ENCODE measurements at places on chromosomes 16 and 17.
A peak's percentile ranks its signal among the peaks of the same experiment; 100 is the strongest.

GRCh38 chr16:89164847-89165680 lies 6.5 kb upstream of the CDH15 start:
- DNase-seq = no peak

DNA sequence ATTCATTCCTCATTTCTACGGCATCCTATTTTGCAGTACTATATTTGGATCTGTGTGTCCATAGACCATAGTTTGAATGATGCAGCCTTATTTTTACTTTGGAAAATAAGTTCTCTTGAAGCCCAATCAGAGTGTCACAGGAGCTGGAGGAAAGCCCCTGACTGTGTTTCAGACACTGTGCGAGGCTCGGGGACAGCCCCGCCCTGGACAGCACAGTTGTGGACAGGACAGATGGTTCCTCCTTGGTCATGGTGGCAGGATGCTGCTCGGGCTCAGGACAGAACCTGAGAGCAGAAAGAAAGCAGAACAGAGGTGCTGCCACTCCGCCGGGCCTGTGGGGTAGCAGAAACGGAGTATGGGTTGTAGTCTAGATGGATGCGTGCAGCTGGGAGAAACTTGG lies 22.9 kb downstream of the BANP start:
- DNase-seq = no peak

- no peak for DNase-seq
Measured at GRCh38 chr17:28324781-28325180, 5.8 kb downstream of the TMEM97 start.

GRCh38 chr17:54339731-54340130 lies 517.0 kb downstream of the KIF2B start:
- no peak for DNase-seq

DNA sequence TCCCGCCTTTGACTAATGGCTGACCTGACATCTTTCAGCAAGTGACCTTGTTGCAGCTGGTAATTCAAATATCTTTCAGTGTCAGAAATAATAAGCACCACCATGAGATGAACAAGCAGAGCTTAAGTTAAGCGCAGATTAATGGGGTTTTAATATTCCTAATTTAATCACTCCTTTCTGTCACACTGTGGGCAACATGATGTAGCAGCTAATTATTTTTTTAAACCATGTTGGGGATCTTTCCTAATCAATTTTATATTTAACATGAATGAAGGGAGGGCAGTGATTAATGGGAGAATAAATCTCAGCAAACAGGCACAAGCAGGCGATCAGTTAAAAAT lies 353.6 kb upstream of the TNRC6C start:
- no peak for DNase-seq

DNA sequence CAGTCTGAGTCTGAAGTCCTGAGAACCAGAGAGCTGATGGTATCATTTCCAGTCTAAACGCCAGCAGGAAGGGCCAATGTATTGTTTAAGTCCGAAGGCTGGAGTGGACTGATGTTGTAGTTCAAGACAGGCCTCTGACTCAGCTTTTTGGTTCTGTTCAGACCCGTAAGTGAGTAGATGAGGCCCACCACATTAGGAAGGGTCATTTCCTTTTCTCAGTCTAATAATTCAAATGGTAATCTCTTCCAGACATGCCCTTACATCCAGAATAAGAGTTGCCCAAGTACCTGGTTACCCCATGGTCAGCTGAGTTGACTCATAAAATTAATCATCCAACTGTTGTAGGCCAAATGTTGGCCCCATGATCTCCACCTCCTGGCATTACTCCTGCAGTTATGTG lies 442.6 kb upstream of the HSBP1 start:
- DNase-seq = no peak

DNA sequence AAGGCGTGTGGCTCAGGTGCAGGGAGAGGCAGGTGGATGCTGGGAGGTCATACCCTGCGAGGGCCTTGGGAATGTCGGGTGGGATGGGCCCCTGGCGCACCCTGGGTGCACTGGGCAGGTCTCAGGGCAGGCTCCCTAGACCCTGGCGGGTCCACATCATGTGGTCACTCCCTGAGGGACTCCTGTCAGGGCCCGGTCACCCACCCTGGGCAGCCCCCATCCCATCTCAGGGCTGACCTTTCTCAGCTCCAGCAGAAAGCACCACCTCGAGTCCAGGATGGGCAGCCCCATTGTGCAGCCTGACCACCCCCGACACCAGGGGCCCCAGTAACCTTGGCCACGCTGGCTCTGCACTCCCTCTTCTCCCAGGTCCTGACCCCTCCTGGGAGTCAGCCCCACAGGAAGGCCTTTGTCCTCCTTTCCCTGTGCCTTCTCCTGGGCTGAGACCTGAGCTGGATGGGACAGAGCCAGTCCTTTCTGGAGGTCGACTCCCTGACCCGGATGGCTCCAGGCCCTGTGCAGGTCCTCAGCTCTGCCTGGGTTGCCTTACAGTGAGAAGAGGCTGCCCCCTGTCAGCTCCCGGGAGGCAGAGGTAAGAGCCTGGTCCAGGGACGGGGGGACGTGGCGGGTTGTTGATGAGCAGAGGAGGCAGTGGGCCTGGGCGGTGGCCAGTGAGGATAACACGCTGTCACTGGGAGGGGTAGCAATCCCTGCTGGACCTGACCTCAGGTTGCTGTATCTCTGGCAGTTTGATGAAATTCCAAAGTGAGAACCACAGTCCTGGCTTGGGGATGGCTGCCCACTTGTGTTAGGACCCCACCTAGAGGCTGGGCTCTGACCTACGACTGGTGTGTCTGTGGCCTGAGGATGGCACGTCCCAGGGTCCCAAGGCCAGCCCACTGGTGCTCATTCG lies 77.9 kb downstream of the GOSR1 start:
- no peak for DNase-seq

DNA sequence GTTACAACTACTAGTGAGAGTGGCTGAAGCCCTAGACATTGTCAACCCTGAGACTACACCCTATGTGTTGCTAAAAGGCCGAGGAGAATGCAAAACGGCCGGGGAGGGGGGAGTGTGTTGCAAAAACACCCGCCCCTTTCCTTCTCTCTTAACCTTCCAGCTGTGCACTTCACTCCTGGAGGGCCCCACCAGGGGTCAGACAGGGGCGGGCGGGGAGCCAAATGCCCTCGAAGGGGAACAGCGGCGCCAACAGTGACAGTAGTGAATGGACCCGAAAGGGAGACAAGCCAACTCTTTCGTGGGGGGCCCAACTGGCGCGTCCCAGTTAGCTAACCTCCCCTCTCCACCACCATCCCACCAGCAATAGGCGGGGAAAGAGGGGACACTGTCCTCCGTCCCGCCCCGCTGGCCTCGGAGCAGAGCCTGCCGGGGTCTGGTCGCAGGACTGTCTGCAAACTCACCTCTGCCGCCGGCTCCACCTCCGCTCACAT lies 352 bp downstream of the MARF1 start:
- peak; percentile 70 for DNase-seq

DNA sequence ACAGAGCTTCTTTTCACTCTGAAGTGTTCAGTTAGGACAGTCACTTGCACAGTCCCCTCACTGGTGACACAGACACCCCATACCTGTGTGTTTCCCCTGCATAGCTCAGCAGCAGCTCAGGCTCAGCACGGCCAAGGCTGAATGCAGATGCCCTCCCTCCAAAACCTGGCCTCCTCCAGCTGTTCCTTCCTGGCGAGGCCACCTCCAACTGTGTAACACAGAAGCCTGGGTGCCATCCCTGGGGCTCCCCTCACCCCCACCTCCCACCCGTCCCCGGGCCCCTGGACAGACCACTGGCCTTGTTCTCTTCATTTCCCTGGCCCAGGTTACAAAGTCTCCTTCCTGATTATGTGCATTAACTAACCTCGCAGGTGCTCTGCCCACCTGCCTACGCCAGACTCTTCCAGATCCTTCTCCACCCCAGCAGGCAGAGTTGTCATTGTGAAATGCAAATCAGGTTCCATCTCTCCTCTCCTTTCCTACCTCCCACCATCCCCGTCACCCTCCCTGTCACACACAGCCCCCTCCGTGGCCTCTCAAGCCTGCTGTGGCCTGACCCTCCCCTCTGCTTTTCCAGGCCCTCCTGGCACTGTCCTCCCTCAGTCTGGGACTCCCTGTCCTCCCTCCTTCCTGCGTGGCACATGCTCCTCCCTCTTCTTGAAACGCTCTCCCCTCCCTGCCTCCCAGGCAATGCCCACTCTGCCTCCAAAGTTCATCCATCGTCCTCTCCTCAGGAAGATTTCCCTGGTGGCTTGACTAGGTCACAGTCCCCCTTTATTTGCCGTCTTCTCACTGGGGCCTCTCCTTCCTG lies 26.4 kb downstream of the MLYCD start:
- DNase-seq = no peak

- no peak for DNase-seq
Measured at GRCh38 chr17:36884495-36885152, 52.7 kb upstream of the LHX1 start.

- DNase-seq = no peak
Measured at GRCh38 chr17:41294016-41294415, 8.6 kb downstream of the KRTAP29-1 start.

- no peak for DNase-seq
Measured at GRCh38 chr17:75496005-75496404, 19.3 kb downstream of the CASKIN2 start.

- no peak for DNase-seq
Measured at GRCh38 chr16:88628512-88628974, 9.8 kb upstream of the IL17C start.

DNA sequence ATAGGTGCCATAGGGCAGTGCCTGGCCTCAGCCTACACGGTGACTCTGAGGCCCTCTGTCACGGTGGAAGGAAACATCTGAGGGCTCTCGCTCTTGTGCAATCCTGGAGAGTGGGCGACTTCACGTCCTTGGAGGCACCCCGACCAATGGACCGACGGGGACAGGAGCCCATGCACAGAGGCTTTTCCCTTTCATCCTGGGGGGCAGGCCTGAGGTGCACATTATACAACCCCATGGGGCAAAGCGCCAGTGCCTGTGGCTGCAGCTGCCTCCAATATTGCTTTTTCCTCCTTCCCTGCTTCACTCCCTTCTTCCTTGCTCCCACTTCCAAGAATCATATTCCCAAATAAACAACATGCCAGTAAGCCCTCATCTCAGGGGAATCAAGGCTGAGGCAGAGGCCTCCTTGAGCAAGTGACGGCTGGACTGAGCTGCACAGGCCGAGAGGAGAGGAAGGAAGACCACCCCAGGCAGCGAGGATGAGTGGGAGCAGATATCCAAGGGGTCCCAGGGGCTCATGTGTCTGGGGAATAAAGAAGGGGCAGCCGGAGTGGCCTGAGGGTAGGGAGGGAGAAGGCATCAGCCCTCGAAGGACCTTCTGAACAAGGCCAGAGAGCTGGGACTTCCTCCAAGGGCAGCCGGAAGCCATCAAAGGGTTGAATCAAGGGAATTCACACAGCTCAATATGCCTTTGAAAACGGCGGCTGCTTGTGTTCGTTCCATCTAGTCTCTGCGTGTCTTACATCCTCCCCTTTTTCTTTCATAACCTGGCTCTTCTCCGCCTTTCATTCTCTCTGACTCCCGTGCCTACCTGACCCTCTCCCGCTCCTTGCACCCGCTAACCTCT lies 42.6 kb upstream of the RPL38 start:
- no peak for DNase-seq

GRCh38 chr17:76036497-76037261 lies 9.6 kb upstream of the EVPL start:
- no peak for DNase-seq

DNA sequence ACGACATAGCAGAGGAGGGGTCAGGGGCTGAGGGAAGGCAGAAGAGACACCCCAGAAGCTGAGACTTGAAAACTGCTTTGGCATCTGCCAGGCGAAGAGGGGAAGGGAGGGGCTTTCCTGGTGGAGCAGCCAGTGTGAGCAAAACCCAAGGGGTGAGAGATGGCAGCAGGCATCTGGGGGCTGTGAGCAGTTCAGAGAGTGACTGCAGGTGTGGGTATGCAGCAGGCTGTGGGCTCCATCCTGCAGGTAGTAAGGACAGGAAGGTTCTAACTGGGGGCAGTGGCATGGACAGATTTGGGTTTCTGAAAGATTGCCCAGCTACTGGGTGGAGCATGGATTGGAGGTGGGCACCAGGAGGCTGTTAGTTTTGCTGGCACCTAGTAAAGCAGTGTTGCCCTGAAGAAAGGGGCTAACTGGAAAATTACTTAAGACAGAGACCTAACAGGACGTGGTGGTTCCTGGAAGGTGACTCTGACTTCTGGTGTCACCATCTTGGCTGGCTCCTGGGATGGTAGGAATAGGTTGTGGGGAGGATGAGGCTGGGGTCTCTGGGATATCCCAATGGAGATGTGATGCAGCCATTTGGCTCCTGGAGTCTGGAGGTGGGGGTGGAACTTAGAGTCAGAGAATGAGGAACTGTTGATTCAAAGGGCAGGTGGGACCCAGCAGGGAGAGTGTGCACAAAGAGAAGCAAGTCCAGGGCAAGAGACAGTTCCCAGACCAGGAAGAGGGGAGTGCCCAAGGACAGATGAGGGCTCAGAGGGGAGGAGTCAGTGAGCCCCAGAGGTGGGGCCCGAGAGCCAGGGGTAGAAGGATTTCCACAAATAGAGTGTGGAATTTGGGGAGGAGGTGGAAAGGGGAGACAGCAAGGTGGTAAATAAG lies 11.2 kb downstream of the BCL7C start:
- DNase-seq = no peak

GRCh38 chr16:85216522-85217375 lies 104.5 kb upstream of the CIBAR2 start:
- no peak for DNase-seq

- DNase-seq = no peak
Measured at GRCh38 chr16:79848719-79849118, 248.2 kb upstream of the MAF start.

- no peak for DNase-seq
Measured at GRCh38 chr17:54172096-54172984, 349.6 kb downstream of the KIF2B start.

DNA sequence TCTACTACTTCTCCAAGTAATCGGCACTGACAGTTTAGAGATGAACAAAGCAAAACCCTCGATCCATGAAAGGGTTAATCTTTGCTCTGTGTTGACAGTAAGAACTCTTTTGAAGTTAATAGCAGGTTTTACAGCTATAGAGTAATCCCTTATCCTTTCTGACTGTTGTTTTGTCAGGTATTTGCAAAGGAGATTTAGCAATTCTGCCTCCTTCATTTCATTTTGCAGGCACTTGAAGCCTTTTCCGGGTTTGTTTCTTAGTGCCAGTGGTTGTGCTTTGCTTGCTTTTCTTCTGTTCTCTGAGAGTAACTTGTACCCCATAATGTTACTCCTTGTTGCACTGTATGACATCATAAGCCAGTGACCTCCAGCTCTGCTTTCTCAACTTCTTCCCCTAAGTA lies 64.5 kb downstream of the TANGO6 start:
- no peak for DNase-seq

DNA sequence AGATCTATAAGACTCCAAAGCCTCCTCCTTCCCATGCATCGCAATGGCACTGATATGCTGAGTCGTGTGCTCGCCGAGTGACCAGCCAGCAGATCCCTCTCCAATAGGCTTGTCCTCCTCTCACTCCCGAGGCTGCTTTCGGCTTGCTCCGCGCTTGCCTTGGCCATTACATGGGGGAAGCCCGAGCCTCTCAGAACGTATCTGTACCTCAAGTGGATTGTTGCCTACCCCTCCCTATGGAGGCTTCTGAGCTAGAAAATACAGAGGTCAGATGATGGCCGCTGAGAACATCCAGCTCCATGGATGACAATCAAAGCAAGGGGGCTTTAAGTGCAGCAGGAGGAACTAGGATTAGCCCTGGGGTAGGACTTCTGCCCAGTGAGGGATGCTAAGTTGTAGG lies 7.7 kb upstream of the NLRP1 start:
- no peak for DNase-seq
